ENCODE measurements at places on chromosomes 7 and 10. TPM values are rescaled to one million over a fixed set of nuclear protein-coding genes. Genes with fewer than 3 reads are reported as not detected.

The HHEX gene
- total RNA-seq: not detected

The ADCY1 gene
- total RNA-seq: 1.3 TPM

The LIPM gene
- not detected for total RNA-seq

The NOLC1 gene
- 149 TPM for total RNA-seq

The NPFFR1 gene
- total RNA-seq: not detected

The FAM25G gene
- total RNA-seq: not detected

The RELN gene
- total RNA-seq: not detected

The LMOD2 gene
- total RNA-seq: not detected

The C10orf143 gene
- 4.3 TPM for total RNA-seq

The CRPPA gene
- 1.2 TPM for total RNA-seq

The NUTM2A gene
- 0.38 TPM for total RNA-seq

The IFIT2 gene
- 16.0 TPM for total RNA-seq

The STRIP2 gene
- total RNA-seq: 15.6 TPM

The CFAP46 gene
- total RNA-seq: not detected

The ASB15 gene
- not detected for total RNA-seq

The ZNF425 gene
- 0.53 TPM for total RNA-seq

The C10orf67 gene
- 0.07 TPM for total RNA-seq

The GALNT17 gene
- not detected for total RNA-seq

The CYP26A1 gene
- total RNA-seq: not detected

The TFR2 gene
- total RNA-seq: 18.6 TPM

The LRCH4 gene
- total RNA-seq: 178 TPM

The AKR1E2 gene
- 3.1 TPM for total RNA-seq

The HECW1 gene
- not detected for total RNA-seq

The MRC1 gene
- total RNA-seq: not detected

The DYNC1I1 gene
- total RNA-seq: not detected

The UNC5B gene
- total RNA-seq: 0.06 TPM

The LRRC17 gene
- total RNA-seq: not detected

The AUTS2 gene
- 9.5 TPM for total RNA-seq

The POU6F2 gene
- 0.32 TPM for total RNA-seq

The RTKN2 gene
- total RNA-seq: 2.9 TPM

The MCU gene
- total RNA-seq: 8.7 TPM

The PDE1C gene
- total RNA-seq: not detected

The DPYSL4 gene
- total RNA-seq: 1.5 TPM

The ASZ1 gene
- total RNA-seq: not detected

The ATP5MK gene
- total RNA-seq: 387 TPM

The IKZF1 gene
- total RNA-seq: 348 TPM

The SRI gene
- 187 TPM for total RNA-seq

The ZNF789 gene
- total RNA-seq: 21.5 TPM

The PRKG1 gene
- total RNA-seq: not detected

The DNAJC1 gene
- 26.5 TPM for total RNA-seq

The NAT16 gene
- total RNA-seq: not detected

The SLC18A3 gene
- total RNA-seq: not detected

The CPN1 gene
- total RNA-seq: not detected

The TYSND1 gene
- 12.4 TPM for total RNA-seq

The SHTN1 gene
- not detected for total RNA-seq
